ENCODE measurements at places on chromosomes 5 and 9.

GRCh38 chr5:78755822-78756429 lies 107.4 kb upstream of the LHFPL2 start:
- peak; percentile 43 for DNase-seq

- DNase-seq, result no peak
These were observed 1084.6 kb upstream of the ARRDC3 start for GRCh38 chr5:92467695-92468094.

GRCh38 chr5:11642438-11642837 lies 261.8 kb downstream of the CTNND2 start:
- no peak for DNase-seq

DNA sequence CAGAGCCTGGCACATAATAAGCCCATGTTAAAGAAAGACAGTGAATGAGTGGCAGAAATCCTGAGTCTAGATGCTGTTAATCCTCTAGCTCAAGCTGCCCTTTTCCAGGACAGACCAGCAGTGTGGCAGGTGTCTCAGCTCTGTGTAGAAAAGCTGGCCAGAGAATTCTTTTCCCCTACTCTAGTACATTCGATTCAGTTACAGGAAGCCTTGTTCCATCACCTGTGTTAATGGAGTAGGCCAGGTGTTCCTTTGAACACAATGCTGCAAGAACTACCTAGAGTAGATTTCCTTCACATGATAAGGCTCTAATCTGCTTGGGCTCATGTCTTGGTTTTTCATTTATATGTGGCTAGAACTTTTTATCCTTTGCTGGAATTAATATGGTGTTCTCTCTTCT lies 52.5 kb downstream of the NUP214 start:
- DNase-seq, result no peak

- DNase-seq, result no peak
These were observed 407.0 kb downstream of the ENC1 start for GRCh38 chr5:74233571-74233970.

DNA sequence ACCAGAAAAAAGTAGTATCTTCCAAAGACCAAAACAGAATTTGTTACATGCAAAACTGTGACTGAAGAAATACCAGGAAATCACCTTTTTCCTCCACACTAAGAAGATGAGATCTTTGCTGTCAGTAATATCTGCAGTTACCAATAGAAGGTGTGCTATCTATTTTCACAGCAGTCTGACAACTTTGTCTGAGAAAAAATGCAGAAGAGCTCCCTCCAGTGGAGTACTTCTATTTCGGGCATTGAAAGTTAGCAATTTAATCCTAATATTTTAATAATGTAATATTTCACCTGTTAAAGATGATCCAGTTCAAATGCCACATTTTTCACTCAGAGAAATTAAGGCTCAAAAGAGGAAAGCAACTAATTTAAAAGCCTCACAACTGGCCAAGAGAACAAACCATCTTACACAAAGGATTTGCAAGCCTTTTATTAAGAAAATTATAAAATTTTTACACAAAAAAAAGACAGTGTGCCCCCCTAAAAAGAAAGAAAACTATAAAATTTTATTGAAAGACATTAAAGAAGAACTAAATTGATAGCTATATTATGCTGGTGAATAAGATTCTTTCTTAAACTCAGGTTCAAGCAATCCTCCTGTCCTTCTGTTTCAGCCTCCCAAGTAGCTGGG lies 50.6 kb downstream of the DEPDC1B start:
- DNase-seq, result peak; percentile 43

DNA sequence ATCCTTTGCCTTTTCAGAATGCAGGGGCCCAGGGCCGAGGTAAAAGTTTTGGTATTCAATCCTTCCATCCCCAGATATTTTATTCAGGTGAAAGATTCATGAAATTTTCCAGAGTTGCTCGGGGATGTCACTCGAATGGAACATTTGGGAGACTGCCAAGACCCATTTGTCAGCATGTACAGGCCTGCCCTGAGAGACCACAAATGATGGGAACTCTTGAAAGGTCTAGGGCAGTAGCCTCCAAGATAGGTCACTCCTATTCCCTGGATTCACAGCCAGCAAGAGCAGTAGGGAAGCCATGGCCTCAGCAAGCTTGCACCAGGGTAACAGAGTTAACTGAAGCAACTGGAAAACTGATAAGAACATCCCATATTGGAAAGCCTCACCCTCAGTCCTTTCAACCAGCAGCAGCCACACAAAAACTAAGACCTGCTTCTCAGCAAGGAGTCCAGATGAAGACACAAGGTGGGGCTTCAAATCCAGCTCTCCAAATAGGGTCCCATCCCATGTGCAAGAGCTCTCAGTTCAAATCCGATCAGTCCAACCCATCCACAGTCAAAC lies 12.5 kb downstream of the CARD6 start:
- no peak for DNase-seq

GRCh38 chr9:95499046-95499676 lies 17.6 kb downstream of the PTCH1 start:
- no peak for DNase-seq
